Adrenal gland (tissue), 19 donors: ENCODE measurements at places on chromosomes 11 and 22.

- no peak for DNase-seq
Observed at GRCh38 chr11:132848336-132848735, 684.0 kb downstream of the OPCML start.

DNA sequence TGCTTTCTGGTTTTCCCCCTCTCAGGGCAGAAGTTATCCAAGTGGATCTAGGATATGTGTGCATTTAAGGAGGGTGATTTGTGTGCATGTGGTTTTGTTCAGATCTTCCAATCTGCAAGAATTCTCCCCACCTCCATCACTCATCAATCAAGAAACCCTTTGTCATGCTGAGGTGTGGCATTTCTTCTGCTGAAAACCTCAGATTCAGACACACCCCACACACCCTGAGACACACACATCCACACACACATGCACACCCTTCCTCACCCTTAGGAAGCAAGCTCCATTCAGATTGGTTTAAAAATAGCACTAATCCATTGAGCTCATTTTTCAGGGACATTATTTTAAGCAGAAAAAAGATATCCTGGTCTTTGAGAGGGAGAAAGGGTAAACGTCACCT is 106.1 kb upstream of the HSD17B12 start:
- no peak for DNase-seq

DNA sequence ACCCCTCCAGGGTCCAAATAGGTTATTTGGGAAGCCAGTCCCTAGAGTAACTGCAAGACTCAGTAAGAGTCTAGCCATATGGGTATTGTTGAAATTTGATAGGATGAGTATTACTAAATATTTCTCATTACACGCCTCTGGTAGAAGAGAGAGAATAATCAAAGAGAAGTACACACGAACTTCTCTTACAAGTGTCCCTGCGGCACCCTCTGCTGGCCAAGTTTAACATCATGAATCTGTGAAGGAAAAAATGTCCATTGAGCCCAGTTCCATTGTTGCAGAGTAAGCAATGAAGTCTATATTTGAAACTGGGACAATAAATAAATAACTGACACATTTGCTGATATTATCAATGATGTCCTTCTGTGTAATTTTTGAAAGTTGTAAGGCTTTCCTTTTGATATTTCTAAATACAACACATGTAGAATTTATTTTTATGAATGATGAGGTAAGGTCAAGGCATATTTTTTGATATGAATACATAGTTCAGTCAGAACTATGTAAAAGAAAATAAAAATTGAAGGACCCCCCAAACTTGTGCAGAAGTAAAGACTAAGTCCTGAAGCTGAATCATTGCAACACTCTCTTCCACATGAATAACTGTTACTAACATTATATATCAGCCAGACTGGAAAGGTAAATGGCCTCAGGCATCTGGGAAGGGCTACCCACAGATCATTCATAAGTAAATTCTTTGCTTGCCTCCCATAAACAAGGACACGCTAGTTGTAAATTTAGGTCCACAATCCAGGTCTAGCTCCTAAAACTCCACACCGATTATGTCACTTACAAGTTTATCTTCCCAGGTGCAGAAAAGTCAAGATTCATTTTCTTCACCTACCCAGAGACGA is 10.0 kb downstream of the OR51L1 start:
- peak; percentile 75 for DNase-seq

- no peak for DNase-seq
Observed at GRCh38 chr22:32917577-32918354, 116.3 kb downstream of the TIMP3 start.

DNA sequence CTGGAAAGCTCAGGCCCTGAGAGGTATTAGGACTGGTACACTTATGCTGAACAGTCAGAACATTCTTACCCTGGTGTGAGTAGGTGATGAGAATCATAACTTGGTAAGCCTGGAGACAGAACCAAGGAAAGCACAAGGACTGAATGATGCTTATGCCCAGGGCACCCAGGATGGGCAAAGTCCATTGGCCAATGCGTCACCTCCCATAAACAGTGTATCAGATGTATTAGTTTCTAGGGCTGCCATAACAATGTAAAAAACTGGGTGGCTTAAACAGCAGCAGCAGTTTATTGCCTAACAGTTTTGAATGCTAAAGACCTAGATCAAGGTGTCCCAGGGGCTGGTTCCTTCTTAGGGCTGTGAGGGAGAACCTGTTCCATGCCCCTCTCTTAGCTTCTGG is 107.0 kb downstream of the FAR1 start:
- DNase-seq, result no peak

DNA sequence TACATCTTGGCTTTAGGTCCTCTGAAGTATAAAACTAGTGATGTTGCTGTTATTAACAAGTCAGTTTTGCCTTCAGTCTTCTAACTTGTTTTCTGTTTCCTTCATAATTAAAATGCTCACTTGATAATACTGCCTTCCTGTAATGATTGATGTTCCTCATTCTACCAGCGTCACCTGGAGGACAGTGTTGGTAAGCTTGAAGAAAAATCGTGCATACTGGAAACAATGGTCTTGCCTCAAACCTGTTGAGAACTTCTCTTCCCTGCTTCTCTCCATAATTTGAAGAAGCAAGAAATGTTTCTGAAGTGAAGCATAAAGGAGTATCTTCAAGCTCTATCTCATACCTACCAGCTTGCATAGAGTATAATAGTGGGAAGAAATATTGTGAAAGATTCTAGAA is 3.0 kb downstream of the YWHAH start:
- no peak for DNase-seq

- DNase-seq, result no peak
Observed at GRCh38 chr11:4713241-4713640, 8.7 kb downstream of the MMP26 start.

DNA sequence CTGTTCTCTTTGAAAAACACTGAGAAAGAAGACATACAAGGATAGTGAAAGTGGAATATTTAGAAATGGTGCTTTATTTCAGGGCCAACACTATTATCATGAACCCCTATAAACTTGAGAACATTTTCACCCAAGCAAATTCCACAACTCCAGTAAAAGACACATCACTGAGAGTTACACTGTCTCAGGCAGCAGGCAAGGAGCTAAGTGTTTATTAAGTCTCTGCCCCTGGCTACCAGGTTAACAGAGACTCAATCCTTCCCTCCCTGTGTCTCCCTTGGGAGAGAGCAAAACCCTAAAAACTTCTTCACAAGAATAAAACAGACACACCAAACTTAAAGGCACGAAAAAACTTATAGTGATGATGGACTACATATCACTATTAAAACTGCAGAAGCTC is 18.5 kb downstream of the MPPED2 start:
- DNase-seq, result no peak

GRCh38 chr11:134052988-134053945 is 15.6 kb upstream of the JAM3 start:
- DNase-seq, result no peak

DNA sequence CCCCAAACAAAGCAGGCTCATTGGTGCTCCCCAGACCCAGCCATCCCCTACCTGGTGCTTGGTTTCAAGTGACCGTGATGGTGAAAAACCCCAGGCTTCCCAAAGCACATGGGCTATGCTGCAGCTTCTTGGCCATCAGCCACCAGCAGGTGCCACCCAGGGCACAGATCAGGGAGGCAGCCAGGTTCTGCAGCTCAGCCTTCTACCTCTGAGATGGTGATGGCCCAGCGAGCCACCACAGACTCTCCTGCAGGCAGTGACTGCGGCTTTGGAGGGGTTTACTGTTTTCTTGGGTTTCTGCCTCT is 70.0 kb upstream of the ALX4 start:
- no peak for DNase-seq

DNA sequence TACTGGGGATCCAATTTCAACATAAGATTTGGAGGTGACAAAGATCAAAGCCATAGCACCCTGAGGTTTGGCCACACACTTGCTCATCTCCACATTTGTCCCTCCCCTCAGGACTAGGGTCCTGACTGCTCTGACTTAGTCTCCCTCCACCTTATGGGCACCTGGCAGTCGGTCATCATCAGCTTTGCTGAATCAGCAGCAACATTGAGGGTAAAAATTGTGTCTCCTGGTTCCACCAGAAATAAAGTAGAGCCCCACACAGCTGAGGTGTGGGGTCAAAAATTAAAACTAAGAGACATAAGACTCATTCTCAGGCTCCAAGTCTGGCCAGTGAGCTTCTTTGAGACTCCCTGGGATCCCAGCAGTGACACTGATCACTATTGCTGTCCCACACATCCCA is 56.2 kb downstream of the GGTLC2 start:
- DNase-seq, result no peak
